SIG-M5 (cell line): ENCODE measurements at places on chromosomes 2 and 18.

DNA sequence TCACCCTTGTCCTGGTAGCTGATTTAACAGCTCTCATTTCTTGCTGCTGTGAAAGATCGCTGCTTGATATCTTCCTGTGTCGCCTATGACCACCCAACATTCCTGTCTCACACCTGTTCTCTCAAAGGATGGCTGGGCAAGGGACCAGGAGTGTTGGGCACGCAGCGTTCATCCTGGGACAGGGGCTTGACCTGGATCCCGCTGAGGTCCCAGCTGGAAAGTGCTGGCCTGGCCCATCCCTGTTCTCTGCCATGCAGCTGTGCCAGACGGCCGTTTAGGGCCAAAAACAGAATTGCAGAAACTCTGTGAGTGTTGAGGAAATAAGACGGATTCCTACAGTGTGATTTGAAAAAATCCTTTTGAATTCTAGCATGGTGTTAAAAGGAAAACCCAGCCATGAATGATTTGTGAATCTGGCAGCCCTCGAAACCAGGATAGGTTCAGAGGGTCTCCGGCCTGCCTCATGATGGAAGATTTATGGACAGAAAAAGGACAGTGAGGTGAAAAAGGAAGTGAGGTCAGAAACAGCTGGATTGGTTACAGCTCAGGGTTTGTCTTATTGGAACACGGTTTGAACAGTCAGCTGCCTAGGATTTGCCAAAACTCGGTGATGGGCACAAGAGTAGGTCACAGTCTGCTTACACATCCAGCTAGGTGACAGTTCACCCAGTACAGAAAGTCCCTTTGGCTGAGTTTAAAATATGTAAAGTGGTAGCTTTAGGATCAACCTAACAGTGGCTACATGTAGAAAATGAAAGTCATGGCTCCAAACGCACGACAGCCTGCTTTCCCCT is 164.8 kb downstream of the DCDC2C start:
- no peak for DNase-seq

DNA sequence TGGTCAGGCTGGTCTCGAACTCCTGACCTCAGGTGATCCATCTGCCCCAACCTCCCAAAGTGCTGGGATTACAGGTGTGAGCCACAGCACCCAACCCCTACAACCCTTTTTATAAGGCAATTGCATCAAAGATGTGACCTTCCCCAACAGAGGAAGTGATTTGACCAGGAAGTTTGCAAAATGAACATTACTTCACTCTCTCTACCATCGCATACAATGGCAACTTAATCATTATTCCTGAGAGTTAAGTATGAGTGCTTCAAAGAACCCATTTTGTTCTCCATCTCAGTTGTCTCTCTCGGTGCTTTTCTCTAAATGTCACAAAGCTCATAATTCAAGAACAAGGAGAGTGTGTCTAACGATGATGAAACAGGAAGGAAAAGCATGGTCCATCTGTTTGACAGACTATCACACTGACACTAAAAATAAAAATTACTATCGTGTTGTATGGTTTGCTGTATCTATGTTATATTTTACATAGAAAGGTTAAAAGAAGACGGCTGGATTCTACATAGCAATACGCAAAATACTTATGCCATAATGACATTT is 18.1 kb upstream of the CREG2 start:
- DNase-seq, result no peak

DNA sequence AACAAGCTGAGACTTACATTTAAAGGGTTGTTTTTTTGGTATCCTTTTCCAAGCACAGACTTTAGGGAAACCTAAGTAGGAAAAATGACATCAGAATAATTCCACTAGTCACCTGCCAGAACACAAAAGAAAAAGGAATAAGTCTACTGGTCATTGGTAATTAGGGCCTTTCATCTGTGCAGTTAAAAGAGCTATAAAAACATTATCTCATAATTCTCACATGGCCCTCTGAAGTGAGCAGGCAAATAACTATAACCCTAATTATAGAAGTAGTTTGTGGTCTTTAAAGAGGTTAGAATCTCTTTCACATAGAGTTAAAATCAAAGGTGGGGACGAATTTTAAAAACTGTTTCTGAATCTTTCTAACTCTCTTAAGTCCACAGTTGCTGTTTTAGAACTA is 111.1 kb upstream of the B3GNT2 start:
- no peak for DNase-seq

DNA sequence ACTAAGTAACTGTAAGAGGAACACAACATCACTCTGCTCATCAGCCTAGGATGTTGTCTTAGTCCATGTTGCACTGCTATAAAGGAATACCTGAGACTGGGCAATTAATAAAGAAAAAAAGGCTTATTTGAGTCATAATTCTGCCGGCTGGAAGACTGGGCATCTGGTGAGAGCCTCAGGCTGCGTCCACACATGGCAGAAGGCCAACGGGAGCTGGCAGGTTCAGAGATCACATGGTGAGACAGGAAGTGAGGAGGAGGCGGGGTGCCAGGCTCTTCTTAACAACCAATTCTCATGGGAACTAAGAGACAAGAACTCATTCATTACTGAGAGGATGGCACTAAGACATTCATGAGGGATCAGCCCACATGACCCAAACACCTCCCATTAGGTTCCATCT is 46.8 kb downstream of the EPG5 start:
- no peak for DNase-seq

DNA sequence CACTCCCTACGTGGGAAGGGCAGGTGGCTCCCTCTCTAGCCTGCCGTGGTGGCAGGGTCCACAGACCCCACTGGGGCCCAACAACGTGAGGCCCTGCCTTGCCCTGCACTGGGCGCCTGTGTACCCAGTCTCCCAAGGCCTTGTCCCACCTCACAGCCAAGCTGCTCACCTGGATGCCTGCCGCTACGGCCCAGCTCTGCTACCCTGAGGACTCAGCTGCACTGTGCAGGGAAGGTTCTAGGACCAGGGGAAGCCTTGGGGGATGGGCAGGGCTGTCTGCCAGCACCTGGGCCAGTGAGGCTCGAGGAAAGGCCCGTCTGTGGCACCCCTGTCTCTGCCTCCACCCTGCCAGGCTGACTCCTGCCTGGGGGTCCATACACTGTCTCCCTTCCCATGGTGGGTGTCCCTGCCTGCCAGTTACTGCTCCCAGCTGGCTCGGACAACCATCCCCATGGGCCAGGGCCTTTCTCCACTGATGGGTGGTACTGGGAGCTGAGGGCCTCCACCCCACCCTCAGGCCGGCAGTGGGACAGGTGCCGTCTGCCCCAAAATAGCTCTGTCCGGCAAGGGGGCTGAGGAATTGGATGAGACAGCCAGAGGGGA is 33.2 kb downstream of the HS6ST1 start:
- DNase-seq, result no peak

DNA sequence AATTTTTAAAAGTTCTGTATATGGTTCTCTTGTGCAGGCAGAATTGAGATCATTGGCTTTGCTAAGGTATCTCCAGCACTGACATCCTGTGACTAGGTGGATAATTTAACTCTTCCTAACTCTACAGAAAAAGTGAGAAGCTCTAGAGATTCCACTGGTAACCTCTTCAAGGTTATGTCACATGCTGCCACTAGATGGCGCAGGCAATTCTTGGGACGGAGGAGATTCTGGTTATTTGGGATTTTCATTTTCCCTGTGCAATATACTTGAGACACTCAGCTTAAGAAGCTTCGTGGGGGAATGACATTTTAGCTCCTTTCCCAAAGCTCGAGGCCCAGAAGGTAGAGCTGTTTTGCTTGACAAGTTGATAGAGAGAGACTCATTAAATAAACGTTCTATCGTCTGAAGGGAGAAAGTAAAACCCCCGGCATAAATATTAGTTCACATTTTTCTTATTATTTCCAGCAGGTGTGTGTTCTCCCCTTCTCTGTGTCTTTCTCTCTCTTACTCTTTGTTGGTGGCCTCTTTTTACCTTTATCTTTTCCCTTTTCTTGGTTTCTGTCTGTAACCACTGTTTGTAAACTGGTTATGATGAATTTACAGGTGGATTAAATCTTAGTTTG is 26.6 kb upstream of the LANCL1 start:
- no peak for DNase-seq

GRCh38 chr18:78416853-78417252 is 562.8 kb upstream of the SALL3 start:
- DNase-seq, result no peak
